ENCODE measurements at places on chromosomes 3 and 15. TPM values are rescaled to one million over a fixed set of nuclear protein-coding genes. Genes with fewer than 3 reads are reported as not detected.

DNA sequence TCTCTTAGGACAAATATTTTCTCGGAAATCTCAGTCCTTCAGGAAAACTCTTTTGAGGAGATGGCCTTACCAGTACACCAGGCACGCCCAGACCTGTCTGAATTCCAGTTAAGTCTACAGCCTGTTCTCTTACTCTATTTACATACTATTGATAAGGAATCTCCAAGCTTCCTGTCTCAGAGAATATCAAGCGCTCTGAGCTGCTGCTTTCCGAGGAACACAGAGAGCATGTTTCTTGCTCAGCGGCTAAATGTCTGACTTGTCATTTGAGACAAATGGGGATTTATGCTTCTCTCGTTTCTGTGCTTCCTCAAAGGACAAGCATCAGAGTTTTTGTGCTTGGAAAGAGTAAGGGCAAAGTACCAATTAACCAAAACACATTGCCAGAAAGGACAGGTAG is 112.4 kb upstream of the CCDC54 start:
- no peak for DNase-seq

GRCh38 chr3:76442374-76442915 is 597.5 kb upstream of the ROBO2 start:
- no peak for DNase-seq

ITIH1 gene
- total RNA-seq, result 0.15 TPM

DNA sequence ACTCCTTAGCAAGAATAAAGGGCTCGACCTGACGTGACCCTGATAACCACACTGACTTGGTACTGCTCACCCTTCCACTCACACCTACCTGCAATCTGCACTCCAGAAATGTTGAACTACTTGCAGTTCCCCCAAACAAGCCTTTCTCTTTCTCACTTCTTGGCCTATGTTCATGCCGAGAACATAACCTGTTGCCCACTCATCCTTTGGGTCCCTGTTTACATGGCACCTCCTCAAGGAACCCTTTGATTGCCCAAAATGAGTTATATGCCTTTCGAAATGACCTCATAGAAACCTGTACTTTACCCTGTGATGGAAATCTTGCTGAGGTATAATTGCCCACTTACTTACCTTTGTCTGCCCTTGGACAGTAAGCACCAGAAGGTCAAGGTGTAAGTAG is 96.2 kb downstream of the TMCO5A start:
- DNase-seq, result no peak

PLS1 gene
- total RNA-seq, result 3.8 TPM

DNA sequence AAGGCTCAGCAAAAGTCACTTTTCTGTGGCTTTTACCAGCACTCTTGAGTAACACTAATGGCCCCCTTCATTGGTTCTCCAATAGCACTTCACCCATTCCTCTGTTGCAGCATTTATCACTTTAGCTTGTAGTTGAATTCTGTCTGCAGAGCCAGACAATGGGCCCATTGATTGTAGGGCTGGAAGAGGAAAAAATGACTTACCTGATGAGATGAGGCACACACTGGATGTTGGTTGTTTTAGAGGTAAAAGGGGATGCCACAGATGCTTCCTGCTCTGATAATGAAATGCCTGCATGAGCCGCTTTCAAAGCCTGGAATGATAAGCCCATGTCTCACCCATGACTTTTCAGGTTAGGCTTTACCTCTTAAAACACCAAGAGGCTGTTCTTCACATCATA is 64.3 kb downstream of the PLAAT1 start:
- no peak for DNase-seq

GRCh38 chr3:28268989-28269388 is 27.6 kb downstream of the CMC1 start:
- DNase-seq, result no peak

- no peak for DNase-seq
Measured at GRCh38 chr15:40468898-40469331, 1.9 kb upstream of the CHST14 start.

- no peak for DNase-seq
Measured at GRCh38 chr3:195139091-195139875, 131.7 kb downstream of the XXYLT1 start.

BTLA gene
- 29.8 TPM for total RNA-seq

GRCh38 chr3:13069495-13069894 is 3.7 kb downstream of the IQSEC1 start:
- DNase-seq, result no peak

LRTM1 gene
- total RNA-seq, result not detected

ANKRD63 gene
- total RNA-seq, result not detected

DNA sequence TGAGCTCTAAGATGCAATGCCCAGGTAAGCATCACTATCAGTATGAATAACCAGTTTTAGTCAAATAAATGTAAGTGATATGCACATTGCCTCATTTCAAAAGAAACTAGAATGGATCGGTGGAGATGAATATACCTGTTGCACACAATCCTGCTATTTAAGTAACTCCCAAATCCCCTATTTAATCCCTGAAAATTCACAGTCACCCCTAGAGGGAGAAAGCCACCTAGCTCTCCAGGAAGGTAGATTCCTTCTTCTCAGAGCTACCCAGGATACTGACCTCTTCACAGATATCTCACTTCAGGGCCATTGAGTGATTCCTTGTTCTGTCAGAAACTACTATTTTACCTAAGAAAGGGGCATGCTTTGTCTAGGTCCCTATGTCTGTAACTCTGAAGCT is 11.7 kb downstream of the LSAMP start:
- DNase-seq, result no peak

EIF4E3 gene
- total RNA-seq, result 17.0 TPM

RARB gene
- total RNA-seq, result not detected

GRCh38 chr15:101491734-101492640 is 2.5 kb upstream of the PCSK6 start:
- DNase-seq, result no peak

DNA sequence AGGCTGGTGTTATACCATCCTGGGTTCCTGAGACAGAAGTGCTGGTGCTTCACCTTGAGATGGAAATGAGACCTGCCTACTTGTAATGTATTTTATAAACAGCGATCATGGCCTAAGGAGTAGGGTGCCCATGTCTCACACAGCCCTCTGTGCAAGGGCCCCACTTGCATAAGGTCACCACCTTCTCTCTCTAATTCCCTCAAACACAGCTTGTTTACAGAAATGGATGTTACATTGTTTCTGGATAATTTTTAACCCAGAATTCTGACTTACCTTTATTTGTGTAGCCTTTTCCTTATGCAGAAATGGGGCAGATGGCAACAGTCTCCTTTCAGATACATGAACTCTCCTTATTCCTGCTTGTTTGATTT is 95.1 kb upstream of the UMPS start:
- DNase-seq, result no peak

CFAP91 gene
- 0.29 TPM for total RNA-seq

LEKR1 gene
- total RNA-seq, result 0.50 TPM

PLA2G4F gene
- not detected for total RNA-seq

- DNase-seq, result no peak
Measured at GRCh38 chr3:66598168-66598567, 97.3 kb upstream of the LRIG1 start.

DNA sequence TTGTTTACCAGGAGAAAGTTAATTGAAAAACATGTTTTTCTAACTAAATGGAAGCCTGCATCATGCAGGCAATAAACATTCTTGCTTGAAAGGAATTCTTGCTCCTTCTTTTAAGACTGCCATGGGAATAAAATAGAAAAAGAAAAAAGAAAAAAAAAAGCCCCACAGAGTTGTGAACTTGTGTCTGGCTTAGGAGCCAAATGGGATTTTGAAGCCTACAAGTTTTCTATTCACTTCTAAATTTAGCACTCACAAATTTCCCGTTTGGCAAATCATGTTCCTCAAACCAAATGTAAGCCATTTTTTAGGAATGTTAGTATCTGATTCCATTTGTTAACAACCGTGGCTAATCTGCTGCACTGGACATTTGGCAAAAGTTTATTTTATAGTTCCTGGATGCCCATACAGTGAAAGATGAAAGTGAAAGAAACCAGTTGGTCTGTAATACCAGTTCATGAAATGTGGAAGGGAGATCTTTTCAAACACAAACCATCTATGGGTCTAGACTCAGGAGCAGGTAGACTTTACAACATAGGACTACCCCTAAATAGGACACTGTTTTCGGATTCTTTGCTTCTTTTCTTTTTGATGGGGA is 133.8 kb upstream of the GMNC start:
- no peak for DNase-seq

AMOTL2 gene
- 0.16 TPM for total RNA-seq

DNA sequence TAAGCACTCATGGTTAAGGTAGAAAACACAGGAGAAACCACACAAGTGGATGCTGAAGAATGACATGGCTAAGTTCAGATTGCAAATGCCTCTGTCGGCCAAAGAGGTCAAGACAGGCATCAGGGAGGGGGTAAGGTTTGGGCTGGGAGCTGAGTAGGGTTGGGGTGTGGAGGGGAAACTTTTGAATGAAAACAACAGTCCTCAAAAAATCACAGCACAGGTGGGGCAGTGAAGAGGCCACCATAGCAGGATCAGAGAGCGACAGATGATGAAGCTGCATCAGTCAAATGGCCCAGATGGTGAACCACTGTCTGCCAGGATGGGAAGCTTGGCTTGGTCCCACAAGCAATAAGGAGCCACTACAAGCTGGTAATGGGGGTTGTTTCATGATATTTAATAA is 74.9 kb downstream of the ADCY5 start:
- DNase-seq, result no peak

CD86 gene
- total RNA-seq, result 1.8 TPM

ADIPOQ gene
- total RNA-seq, result not detected

CPN2 gene
- total RNA-seq, result 0.08 TPM

DNA sequence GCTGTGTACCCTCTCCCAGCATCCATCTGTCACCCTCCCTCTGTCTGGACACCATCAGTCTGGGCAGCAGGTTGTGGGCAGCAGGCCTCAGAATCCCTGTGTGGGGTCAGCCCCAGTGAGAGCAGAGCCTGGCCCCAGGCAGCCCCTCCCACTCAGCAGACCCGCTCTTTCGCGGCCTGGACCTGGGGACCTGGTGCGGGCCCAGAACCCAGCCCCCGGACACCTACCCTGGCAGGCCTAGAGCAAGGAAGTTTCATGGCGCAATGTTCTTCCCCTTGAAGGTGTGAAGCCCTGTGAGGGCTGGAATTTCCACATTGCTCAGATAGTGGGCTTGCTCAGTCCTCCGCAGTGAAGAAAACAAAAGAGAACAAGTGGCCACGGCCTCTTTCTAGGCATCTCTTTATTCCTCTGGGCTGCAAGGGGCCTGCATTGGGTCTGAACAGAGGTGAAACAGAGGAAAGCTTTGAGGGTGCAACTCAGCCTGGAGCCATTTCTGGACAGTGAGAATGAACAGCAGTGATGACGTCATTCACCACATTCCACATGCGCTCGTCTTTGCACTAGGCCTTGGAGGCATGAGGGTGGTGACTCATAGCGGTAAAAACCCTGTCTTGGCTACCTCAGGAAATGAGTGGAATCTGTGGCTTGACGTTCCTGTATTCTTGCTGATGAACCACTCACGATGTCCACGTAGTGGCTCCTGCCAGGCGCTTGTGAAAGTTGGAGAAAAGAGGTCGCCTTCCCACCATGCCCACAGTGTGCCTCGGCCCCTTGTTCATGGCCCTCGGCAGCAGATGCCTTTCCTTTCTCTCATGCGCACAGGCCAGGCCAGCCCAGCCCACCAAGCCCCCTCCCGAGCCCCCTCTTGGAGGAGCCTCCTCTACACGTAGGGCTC is 66.1 kb downstream of the SLC30A4 start:
- peak; percentile 48 for DNase-seq

DNA sequence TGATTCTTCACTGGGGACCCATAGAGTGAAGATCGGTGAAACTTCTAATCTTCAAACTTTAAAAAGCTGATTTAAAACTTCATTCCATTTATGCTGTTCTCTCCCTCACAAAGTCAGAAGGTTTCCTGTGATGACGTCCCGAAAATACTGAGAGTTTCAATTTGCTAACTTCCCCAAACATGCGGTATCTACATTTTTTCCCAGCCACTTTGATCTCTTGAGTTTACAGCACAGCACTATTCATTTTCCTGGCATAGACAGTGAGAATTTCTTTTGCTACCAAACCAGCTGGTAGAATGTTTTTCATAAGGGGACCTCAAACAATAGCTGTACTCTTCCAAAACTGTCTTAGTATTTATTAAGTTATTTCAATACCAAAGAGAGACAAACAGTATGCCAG is 156.8 kb downstream of the LSAMP start:
- no peak for DNase-seq

ELL3 gene
- total RNA-seq, result 1.0 TPM

SLC15A2 gene
- 0.92 TPM for total RNA-seq

DNA sequence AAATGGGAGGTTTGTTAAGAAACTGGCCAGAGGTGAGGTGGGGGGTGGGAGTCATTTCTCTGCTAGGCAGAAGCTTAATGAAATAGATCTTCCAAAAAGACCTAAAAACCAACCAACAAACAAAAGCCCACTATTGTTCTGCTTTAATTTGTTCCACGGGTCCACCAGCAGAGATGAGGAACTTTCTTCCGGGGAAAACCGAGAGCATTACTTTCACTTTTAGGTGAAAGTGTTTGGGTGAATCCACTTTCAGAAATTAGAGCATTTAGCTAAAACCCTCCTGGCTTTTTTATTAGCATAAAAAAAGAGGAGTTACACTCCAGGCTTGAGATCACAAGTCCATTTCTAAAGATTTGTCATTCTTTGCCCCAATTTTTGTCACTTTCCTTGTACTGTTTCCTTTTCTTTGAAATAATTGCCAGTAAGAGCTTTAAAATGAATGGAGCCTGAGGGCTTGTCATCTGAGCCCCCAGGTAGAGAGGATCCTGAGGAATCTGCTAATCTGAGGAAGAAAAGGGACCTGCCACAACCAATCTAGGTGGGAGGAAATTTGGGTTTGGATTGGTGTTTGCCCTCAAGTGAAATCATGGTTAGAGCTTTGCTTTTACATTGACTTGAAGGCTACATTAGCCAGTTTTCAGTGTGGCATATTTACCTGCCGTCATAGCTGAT is 667.6 kb downstream of the NAALADL2 start:
- DNase-seq, result no peak

FGF12 gene
- total RNA-seq, result 0.18 TPM

DNA sequence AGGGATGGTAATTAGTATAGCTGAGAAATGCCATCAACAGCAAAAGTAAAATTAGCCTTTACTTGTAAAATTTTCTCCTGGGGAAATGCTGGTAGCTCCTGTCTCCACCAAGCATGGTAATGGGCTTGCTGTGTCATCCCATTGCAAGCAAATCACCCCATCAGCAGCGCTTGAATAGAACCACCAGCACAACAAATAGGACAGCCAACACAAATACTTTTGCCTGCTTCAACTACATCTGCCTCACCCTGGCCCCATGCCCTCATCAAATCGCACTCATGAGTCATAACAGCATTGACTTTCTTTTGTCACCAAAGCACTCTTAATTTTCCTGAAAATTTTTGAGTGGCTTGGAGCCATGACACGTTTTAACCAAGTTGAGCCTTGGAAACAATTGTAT is 52.6 kb downstream of the ERC2 start:
- DNase-seq, result no peak

SERINC4 gene
- total RNA-seq, result 0.15 TPM

GPD1L gene
- total RNA-seq, result 13.3 TPM

DNA sequence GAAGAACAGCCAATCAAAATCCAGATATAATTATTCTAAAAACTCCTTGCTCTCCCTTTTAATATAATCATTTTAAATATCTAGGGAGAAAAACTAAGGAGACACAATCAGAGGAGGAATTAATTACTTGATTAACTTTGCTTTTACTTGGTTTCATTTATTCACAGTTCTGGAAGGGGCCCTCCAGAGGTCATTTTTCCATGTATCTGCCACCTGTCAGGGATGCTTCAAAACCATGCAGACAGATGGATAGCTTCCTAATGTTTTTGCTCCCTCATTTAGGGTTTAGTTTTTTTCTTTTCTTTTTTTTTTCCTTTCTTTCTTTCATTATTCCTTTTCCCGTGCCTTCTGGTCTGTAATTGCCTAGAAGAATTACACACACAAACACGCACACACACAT is 438.1 kb upstream of the ARPP21 start:
- DNase-seq, result no peak

Data from activated T-cell treated with anti-CD3 and anti-CD28 coated beads, Interleukin-2, amount 50 U/mL, for 4 hours (primary cell).